ENCODE measurements at places on chromosomes 6 and 20.

DNA sequence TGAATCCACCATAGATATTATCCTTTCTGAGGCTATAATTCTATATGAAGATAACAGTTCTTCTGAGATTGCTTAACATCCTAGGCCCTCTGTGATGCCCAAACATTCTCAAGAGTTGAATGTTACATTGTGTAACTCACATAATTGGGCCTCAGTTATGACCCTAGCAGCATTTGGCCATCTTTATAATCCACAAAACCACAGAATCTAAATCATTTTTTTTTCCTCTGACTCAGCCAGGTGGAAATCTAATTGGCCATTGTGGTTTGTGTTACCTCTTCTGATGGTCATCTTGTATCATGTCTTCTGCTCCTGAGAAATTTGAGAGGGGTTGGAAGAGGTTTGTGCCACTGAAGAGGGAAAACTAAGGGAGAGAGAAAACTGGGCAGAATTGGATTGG lies 99.5 kb downstream of the LINC00237 start:
- DNase-seq: no peak

GRCh38 chr20:34491226-34491931 lies 24.8 kb upstream of the DYNLRB1 start:
- no peak for DNase-seq

- no peak for DNase-seq
Measured at GRCh38 chr6:139029470-139030227, 1.1 kb downstream of the ABRACL start.

DNA sequence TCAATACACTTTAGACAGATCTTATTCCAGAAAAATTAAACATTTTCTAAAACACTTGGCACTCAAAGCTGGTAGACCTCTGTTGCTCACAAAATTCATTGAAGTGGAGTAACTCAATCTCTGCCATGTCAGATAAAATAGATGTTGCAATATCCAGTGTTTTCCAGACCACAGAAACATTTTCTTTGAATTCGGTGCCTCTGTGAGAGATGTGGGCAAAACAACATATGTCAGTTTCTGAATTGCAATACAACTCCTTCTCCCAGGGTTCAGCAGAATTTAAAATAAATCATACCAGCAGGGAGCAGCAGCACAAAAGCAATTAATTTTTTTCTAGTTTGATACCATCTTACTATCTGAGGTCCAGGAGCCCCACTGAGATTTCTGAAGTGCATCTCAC lies 11.3 kb upstream of the PKHD1 start:
- DNase-seq: no peak

DNA sequence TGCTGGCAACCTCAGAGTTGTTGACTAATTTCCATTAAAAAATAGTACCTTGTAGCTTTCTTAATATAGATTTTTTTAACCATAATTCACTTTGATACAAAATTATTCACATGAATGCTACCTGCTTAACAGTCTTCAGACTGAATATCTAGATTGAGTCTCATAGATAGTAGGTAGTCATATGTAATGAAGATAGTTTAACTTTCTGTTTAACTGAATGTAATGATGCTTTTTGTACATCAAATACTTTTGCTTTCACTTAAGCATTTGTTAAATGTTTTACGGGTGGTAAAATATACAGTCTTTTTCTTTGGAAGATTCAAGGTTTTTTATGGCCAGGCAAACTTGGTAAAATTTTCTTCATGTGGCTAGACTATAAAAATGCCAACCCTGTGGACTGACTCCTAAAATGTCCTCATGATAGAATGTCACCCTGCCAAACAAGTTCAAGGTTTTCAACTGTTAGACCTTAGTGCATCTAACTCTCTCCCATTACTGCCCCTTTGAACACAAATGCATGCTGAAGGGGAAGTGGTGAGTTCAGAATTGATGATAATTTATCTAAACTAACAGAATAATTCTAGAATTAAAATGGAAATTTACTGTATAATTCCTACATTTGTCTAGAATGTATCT lies 16.4 kb downstream of the TBPL1 start:
- no peak for DNase-seq

DNA sequence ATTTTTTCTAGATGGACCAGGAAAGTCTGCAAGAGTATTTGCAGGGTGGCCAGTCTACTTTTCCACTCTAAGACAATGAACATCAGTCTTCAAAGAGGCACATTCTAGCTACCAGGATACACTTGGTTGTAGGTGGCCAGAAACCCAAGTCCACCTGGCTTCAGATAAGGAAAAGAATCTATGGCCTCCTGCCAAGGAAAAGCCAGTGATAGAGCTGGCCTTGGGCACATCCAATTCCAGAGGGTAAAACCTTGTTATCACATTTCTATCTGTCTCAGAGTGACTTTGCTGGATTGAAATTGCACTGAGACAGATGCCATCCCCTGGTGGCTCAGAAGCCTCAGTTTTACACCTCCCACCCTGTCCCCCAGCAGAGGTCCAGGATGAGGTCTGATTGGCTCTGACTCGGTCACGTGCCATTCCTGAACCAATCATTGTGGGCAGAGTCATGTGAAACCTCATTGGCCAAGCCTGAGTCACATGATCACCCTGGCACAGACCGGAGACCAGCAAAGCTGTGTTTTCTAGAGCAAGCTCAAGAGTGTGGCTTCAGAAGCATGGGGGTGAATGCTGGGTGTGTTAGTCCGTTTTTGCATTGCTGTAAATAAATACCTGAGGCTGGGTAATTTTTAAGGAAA lies 497.4 kb upstream of the SULF2 start:
- DNase-seq: no peak

DNA sequence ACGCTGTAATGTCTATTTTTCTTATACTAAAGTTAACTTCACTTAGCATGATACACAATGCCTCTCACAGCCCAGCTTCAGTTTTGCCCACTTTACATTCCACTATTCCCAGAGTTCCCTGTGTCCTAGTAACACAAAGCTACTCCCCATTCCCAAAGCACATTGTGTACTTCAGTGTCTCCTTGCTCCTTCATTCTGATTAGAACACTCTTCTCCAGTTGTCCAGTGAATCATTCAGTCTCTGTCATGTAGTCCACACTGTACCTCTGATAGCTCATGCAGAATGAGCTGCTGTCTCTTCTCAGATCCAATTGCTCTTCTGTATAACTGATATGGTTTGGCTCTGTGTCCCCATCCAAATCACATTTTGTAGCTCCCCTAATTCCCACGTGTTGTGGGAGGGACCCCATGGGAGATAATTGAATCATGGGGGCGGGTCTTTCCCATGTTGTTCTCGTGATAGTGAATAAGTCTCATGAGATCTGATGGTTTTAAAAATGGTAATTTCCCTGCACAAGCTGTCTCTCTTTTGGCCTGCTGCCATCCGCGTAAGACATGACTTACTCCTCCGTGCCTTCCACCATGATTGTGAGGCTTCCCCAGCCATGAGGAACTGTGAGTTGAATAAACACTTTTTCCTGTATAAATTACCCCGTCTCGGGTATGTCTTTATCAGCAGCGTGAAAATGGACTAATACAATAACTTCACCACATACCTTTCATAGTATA lies 2.1 kb upstream of the TMX4 start:
- DNase-seq: no peak

DNA sequence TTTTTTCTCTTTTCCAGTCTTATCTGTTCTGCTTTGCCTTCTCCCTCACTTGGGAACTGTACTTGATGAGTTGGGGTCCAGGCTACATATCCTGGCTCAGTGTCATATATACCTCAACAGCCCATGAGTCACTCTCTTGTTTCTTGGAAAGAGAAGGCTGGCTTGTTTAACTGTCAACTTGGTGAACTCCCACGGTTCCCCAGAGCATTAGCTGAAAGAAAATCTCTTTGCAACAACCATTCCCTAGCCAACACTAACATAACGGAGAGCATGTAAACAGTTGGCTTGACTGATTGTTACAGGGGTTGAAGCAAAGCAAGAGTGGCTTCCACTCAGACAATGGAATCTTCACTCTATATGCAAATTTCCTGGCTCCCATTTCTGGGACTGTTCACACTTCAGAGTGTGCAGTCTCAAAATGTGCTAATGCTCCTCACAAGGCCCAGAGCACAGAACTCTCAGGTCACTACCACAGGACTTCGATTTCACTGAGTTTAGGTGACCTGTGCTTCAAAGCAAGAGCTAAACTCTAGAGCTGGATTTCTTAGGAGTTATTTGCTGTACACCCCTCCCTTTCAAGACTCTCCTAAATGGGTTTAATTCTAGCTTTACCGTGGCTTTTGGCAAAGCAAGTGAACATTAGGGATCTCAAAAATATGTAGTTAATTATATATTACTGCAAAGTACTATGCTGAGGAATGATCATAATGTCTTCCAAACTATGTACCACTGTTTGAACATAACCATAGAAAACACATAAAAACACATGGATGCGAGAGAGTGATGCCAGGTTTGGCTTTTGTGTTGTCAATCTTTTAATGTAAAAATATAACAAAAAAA lies 609.8 kb downstream of the RFPL4B start:
- DNase-seq: no peak

GRCh38 chr6:6176127-6176526 lies 144.3 kb downstream of the F13A1 start:
- DNase-seq: no peak

Measured in GM12892 (cell line).